GM12864 (cell line): ENCODE measurements at places on chromosomes 4 and X.
A peak's percentile ranks its signal among the peaks of the same experiment; 100 is the strongest.

- DNase-seq = no peak
Observed at GRCh38 chrX:16077811-16078210, 45.6 kb upstream of the GRPR start.

- no peak for DNase-seq
Observed at GRCh38 chr4:143337600-143338287, 1.1 kb downstream of the GAB1 start.

DNA sequence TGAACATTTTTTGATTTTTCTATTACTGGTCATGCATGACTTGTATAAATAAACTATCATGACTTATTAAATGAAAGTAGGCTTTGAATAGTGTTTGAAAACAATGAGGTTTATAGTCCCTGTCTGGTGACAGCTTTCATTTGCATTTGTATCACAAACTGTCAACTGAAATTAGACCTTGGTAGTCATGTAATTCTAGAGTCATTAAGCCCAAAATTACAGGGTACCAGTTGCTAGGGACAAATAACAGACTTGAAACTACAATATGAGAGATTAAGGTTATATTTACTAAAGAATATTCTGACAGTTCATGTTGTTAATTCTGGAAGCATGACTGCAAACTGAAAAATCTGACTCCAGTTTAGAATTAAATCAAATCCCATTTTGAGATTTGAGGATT lies 9.2 kb upstream of the VAMP7 start:
- DNase-seq = no peak

GRCh38 chr4:172750910-172751309 lies 417.7 kb upstream of the GALNT7 start:
- DNase-seq = peak; percentile 8

GRCh38 chrX:123477673-123478072 lies 255.2 kb downstream of the THOC2 start:
- DNase-seq = no peak

DNA sequence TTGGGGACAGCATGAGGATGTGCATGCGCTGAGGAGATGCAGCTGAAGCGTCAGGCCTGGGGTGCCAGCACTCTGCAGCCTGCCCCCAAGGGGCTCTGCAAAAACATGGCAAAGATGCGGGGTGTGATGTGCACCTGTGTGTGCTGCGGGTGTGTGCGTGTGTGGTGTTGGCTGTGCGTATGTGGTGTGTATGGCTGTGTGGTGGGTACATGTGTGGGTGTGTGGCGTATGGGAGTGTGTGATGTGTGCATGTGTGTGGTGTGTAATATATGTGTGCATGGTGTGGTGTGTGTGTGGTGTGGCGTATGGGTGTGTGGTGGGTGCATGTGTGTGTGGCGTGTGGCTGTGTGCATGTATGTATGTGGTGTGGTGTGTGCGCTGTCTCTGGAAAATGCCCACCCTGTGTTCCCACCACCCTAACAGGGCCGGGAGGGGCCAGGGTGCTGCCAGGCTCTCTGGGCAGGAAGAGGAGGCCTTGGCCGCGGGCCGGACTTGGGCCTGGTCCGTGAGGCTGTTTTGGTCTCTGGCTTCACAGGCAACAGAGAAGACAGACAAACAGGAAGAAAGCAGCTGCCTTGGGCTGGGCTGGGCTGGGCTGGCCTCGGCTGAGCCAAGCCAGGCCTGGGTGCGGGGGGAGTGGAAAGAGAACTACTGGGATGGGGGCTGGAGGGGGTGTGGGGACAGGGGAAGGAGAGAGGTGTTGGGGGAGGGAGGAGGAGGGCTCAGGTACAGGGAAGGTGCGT lies 1.1 kb upstream of the AVPR2 start:
- no peak for DNase-seq
